ENCODE measurements at places on chromosomes 16 and 17.

DNA sequence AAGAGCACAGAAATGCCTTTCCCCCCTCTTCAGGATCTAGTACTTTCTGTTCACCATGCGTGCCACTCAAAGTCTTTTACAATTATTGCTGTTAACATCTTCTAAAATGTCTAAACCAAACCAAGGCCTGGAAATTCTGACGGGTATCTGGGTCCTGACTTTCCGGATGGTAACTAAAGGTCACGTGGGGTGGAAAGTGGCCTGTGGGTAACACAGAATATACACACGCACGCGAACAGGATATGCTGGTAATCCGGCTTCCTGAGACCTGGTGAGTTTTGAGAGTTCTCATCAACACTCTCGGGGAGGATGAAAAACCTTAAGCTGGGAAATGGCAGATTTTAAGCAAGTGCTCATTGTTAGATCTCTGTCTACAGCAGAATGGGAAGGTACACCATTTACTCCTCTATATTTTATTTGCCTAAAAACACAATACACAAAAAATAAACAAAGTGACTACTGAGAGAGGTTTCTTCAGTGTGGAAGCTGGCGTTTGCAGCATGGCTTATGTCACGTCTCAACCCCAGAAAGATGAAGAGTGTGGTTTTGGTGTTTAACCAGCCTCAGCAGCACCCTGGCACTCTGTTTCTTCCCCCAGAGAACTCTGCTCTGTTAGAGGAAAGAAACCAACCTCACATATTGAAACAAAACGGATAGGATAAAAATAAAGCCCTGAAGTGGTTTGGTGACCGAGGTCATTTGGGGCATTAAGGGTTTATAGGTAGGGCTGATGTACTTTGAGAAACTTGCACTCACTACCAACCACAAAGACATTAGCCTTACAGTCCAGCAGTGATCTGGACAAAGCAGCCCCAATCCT is 37.3 kb downstream of the SMG6 start:
- peak; percentile 80 for DNase-seq

- DNase-seq: no peak
Measured at GRCh38 chr17:79461041-79461440, 149.8 kb downstream of the RBFOX3 start.

DNA sequence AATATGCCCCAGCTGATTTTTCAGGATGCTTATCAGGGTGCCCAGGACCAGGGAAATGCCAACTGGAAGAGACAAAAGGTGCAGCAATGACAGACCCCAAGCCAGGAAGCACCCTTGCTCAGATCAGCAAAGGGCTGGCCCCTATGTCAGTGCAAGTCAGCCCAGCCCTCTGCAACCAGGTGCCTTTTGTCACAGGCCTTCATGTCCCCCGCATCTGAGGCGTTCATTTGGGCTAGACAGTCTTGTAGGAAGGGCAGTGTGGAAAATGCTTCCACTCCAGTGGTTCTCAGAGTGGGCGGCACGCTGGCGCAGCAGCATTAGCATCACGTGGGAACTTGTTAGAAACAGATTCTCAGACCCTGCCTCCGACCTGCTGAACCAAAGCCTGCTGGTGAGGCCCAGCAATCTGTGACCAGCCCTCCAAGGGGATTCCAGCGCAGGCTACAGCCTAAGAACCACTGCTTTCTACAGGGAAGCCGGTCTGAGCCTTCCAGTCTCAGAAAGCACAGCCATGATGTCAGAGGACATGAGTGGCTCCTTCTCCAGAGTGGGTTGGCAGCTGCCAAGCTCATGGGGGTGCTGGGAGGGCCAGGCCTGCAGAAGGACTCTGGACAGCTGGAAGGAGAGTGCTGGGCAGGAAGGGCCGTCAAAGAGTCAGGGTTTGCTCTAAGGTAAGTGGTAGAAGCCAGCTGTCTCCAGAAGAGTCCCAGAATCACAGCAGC is 13.1 kb downstream of the SLC47A2 start:
- no peak for DNase-seq

DNA sequence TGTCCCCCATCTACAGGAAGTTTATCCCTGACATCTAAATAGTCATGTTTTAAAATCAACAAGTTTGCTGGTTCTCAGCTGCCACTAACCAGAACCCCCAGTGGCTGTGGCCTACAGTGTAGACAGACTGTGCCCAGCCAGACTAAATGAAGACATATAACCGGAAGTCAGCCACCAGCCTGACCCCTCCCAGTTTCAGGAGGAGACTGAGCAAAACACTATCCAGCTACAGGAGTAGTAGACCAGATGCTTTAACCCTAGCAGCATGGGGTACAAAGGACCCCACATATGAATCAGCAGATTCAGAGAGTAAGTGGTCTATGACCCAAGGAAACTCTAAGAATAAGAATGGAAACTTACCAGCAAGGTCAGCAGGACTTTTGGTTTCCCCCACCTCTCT is 83.4 kb downstream of the HIC1 start:
- no peak for DNase-seq

DNA sequence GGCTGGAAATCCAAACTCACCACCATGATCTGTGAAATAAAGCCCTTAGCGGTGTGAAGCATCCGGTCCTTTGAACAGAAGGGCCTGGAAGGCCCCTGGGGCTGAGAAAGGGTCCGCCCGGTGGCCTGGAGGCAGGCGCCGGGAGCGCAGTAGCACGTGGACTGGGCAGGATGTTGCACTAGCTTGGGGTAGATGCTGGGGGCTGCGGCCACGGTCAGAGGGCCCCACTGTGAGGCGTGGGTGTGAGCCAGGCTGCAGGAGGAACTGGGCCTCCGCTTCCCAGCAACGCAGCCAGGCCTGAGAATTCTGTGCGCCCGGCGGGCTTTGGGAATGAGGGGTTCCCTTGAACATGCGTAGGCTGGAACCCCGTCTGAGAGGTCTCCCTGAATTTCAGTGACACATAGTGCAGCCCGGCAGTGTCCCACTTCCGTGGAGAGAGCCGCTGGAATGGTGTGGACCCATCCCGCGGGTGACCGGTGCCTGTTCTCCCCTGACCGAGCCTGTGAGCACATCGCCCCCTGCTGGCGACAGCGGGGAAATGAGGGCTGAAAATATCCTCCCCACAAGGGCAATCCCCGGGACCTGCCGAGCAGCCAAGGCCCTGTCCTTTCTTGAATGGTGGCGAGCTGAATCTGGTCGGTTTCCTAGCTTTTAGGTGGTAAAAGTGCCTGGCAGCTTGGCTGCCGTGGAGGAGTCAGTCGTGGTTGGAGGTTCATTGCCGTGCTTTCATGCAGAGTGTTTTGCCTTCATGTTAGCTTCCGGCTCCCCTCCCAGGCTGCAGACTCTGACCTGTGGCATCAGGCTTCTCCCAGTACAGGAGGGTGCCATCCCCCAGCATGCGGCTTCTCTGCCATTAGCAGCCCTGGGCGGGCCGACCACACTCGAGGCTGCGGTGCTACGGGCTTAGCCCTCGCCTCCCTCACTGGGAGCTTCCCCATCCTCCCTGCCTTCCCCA is 43.8 kb downstream of the DNAJA2 start:
- peak; percentile 45 for DNase-seq

DNA sequence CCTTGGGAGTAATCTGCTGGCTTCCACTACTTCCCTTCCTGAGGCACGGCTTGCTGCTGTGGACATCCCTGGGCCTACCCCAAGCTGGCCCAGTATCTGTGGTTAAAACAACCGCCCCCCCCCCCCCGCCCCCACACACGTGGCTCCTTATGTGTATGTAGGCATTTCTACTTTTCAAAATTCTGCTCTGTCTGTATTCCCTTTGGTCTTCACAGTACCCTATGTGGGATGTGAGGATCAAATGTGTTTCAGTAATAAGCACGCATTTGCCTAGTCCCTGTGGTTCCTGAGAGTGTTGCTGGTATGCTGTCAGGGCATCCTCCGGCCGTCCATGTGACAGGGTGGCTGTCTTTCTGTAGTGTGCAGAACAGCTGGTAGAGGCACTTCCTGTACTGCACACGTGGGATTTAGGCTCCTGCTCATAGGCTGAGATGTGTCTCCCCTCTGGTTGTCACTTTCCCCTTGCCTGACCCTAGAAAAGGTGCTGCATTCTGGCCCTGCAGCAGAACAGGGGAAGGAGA is 2.2 kb downstream of the NT5M start:
- peak; percentile 31 for DNase-seq

DNA sequence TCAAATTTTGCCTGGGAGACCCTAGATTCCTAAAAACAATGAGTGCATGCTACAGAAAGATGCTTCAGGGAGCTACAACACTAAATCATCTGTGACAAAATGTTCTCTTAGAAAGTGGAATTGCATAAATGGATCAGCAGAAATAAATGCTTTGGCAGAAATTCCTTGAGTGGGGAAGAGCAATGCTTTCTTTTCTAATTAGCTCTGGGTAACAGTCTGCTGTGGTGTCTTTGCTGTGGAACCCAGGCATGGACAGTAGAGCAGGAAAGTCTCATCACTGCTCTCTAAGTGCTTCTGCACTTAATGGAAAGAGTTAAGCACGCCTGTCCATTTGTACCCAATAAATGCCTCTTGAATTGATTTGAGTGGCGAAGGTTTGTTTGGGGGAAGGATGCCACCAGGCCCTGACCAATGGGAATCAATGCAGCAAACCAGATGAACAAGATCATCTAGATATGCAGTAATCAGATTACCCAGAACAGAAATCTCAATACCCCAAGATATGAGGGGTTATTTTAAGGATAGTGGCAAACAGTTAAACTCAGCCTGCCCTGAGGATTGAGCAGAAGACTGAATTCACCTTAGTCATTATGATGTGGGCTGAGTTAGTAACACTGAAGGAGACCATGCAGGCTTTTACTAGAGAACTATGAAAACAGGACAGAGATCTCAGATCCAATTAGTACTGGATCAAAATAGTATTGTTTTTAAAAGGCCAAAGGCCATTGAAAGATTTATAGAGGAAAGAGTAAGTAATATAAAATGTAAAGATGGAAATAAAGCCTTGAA is 13.6 kb downstream of the HLF start:
- no peak for DNase-seq

DNA sequence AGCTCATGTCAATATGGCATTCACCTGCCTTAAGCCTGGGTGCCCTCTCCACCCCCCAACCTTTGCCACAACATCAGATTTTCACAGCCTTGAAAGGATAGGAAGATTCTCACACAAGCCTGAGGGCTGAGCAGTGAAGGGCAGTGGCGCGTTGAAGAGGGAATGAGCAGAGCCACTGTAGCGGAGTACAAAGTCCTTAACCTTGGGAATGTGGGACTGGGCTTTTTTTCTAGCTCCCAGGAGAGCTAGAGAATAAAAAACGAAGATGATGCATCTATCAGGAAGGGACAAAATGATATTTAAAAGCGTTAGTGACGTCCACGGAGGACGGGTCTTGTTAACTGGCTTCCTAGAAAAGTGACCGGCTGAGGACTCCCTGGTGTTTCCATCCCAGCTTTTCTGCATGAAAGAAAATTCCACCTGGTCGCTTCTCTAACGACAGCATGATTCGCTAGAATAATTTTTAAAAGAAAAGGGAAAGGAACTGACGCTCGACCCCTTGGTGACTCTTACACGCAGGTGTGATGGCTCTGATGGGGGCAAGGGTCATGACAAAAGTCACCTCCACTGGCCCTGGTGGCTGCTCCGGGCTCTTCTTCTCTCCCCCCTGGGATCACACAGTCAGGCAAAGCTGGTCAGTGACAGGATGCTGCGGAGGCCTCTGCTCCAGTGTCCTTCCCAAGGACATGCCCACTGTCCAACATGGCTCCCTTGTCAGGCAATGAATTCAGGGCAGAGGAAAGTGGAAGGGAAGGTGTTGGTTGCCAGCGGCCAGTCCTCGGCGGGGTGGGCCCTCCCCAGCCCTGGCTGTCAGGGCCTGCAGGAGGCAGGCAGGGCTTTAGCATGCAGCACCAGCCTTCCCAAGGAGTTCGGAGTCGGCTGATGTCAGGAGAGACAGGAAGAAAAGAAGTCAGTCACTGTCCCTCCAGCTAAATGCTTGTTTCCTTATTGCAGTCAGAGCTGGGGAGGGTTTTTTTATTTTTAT is 58.4 kb upstream of the IRX3 start:
- no peak for DNase-seq

Data from effector CD4-positive, alpha-beta T cell (primary cell).